MG63 (cell line): ENCODE measurements at places on chromosomes 11 and 22.

- DNase-seq = no peak
Measured at GRCh38 chr22:40202225-40202944, 24.7 kb downstream of the TNRC6B start.

DNA sequence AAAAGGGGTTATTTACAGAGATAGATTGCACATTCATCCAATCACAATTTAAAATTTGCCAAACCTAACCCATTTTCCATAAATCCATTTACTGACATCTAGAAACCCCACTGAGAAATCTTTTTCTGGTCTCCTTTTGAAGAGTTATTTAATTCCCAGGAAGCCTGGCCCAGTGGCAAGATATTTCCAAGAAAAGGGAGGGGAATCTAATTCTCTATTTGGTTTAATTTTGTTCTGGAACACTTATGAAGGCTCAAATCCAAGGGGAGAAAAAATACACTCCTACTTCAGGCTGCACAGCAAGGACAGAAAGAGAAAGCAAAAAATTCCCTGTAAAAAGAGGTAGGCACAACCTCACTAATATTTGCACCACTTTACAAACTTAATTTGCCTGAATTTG is 88.2 kb upstream of the LDLRAD3 start:
- DNase-seq = no peak

DNA sequence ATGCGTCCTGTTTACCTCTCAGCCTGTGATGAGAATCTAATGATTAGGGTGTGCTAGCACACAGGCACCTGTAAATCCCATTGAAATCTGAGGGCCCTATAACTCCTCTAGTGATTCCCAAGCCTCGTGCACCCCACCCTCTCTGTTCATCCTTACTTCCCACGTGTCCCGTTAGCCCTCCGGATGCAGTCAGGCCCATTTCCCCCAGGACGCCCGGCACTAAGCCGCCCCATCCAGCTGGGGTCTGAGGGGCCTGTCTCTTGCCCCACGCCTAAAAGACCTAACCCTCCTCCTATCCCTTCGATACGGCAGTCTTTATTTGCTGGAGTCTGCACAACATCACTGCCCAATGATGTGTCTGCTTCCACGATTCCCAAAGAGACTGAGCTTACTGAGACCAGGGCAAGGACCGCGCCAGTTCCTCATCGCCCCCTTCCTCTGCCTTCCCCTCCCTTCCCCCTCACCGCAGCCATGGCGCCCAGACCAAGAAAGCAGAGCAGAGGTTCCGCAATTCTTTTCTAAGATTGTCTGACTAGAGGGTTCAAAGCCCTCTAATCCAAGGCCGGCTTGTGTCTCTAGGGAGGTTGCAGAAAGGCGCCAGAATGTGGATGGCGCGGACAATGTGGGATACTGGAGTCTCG is 1.1 kb upstream of the FADS2 start:
- no peak for DNase-seq

DNA sequence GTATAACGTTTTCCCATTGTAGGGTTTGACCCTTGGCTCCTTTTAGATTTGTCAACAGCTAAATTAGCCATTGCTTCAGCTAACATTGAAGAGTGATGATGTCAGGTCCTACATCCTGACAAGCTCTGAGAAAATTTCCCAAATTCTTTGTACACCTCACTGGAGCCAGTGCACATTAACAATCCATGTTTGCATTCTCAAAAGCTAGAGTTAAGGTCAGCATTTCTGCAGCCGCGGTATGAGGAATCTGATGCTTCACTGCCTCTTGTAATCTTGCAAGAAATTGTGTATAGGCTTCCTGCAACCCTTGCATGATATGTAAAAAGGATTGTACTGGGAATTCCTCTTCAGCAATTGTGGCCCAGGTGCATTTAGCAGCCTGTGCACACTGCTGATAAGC is 33.1 kb upstream of the NCAM1 start:
- DNase-seq = no peak

DNA sequence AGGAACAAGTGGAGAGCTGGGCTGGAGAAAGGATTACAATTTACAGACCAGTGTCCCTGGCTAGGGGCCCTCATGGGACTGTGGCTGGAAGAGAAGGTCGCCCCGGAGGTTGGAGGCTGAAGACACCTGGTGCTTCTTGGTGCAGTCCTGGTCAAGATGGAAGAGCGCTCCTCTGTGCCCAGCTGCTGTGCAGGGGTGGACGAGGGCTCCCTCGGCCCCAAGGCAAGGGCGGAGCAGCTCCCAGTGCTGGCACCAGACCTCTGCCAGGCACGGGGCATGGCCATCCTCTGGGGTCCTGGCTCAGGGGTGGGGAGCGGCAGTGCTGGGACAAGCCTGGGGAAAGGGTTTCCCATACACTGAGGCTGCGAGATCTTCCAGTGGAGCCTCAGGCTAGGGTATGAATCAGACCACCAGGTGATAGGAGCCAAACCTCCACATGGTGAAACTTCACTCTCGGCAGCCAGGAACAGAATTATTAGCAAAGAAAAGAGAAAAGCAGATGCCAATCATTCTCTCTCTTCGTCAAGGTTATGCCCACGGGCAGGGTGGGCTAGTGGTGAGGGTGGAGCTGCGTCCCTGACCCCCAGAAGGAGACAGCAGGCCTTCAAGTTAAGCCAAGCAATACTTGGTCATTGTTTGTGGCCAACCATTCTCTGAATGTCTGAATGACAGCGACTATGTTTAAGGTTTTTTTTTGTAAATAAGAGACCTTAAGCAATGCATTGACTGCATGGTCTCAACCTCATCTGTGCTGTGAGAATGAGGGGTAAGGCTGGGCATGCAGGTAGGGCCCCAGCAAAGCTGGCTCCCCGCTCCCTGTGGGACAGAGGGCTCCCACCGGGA is 32.1 kb downstream of the PPM1F start:
- no peak for DNase-seq

- DNase-seq = no peak
Measured at GRCh38 chr11:6995703-6996102, 24.4 kb downstream of the ZNF214 start.

GRCh38 chr11:34846467-34846866 is 69.7 kb downstream of the APIP start:
- no peak for DNase-seq

DNA sequence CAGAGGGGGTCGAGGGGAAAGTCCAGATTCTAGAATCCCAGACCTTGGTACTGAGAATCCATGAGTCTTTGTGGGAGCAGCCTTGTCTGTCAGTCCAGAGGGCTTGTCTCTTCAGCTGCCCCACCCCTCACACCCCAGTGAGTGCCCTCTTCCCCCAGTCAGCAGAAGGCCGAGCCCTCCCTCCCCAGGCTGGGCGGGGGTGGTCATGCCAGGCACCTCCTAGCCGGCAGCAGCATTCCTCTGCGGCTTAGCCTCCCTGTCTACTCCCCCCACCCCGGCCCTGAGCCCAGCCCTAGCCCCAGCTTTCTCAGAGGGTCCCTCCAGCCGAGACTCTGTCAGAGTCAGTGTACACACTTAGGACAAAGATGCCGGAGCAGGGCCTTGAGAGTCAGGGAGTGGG is 4.6 kb downstream of the SOX10 start:
- DNase-seq = no peak

GRCh38 chr22:31891366-31892079 is 52.8 kb upstream of the YWHAH start:
- DNase-seq = peak; percentile 34

DNA sequence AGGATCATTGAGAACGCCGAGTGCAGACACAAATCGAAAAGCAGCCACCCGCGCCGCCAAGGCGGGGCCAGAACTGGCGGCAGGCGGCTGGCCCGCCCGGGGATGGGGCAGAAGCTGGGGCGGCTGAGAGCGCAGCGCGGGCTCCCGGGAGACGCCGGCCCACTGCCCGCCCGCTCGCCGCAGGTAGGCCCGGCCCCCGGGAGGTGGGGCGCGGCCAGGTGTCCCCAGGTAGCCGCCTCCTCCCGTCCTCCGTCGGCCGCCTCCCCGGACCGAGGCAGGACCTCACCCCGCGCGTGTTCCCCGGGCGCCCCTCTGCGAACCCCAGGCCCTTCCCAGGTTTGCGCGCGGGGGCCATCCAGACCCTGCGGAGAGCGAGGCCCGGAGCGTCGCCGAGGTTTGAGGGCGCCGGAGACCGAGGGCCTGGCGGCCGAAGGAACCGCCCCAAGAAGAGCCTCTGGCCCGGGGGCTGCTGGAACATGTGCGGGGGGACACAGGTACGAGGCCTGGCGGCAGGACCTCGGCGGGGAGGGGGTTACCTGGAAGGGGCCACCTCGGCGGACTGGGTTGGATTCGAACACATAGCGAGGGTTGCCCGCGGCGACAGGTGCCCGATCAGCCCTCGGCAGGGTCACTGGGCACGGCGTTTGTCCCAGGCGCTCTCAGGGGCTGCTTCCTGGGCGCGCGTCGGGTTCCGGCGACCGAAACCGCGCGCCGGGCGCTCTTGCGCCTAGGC is at the start of gene PRRG4:
PRRG4 (plus strand) TSS at position 248 of the 733 bp plus-strand sequence. CDS start 603 bp downstream, outside the sequence.
- peak; percentile 45 for DNase-seq

DNA sequence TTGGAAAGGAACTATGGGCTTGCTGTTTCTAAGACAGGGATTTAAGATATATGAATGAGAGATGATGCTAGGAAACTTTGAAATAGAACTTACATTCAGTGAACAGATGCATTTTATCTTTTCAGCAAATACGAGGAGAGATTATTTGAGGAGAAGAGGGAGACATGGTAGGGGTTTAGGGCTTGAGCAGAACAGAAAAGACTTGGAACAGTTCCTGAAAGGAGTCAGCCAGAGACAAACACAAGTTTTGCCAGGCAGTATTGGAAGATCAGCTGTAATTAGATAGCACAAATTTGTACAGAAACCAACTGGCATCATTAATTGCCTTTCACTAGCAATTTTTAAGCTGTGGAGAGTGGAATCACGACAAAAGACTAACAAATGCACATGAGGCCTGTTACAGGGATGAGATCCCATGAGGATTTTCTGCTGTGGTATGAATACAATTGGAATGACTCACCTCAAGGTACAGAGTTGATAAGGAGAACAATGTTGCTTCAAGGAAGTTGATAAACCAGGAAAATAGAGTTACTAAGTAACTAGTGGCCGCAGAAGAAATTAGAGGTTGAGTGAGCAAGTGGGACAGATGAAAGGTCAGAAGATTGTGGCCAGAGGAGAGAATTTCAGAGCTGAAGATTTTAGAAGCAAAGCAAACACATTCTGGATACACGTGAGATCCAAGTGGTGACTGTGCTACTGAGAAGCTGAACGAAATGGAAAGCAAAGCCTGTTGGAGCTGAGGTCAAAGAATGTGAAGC is 67.9 kb downstream of the CYB5R2 start:
- DNase-seq = no peak

DNA sequence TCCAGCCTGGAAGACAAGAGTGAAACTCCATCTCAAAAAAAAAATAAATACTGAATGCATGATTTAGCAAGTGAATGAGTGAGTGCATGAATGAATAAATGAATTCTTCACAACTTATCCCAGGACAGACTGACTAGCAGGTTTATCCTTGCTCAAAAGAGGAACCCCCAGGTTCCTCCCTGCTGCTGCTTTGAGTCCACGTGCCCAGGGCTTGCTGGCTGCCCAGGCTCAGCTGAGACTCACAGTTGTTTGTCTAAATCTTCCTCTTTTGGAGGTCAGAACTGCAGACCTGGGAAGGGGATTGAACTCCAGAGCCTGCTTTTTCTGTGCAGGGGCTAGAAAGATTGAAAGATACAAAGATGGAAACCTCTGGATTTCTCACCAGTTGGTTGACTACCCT is 117.4 kb upstream of the TMEM45B start:
- no peak for DNase-seq

- peak; percentile 84 for DNase-seq
Measured at GRCh38 chr22:24155627-24156140, 25.6 kb upstream of the SUSD2 start.

GRCh38 chr11:72807792-72808191 is 6.4 kb upstream of the ATG16L2 start:
- no peak for DNase-seq

- no peak for DNase-seq
Measured at GRCh38 chr11:121795174-121795573, 320.8 kb downstream of the BLID start.

GRCh38 chr11:71250523-71251150 is 1.7 kb downstream of the SHANK2 start:
- no peak for DNase-seq

GRCh38 chr11:126398296-126398695 is 42.8 kb downstream of the ST3GAL4 start:
- DNase-seq = no peak

- no peak for DNase-seq
Measured at GRCh38 chr11:36558571-36559413, 9.0 kb upstream of the RAG1 start.

DNA sequence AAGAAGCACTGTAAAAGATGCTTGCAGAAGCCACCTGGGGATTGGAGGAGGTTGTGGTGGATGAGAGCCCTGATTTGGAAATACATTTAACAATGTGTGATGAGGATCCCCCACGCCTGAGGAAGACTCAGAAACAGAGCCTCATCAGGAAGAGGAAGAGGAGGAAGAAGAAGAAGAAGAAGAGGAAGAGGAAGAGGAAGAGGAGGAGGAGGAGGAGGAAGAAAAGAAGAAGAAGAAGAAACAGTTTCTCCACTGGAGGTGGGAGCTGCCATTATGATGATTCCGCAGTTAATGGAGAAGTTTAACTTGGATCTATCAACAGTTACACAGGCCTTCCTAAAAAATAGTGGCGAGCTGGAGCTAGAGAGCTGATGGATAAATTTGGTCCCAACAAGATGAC is 50.1 kb downstream of the CECR2 start:
- no peak for DNase-seq

DNA sequence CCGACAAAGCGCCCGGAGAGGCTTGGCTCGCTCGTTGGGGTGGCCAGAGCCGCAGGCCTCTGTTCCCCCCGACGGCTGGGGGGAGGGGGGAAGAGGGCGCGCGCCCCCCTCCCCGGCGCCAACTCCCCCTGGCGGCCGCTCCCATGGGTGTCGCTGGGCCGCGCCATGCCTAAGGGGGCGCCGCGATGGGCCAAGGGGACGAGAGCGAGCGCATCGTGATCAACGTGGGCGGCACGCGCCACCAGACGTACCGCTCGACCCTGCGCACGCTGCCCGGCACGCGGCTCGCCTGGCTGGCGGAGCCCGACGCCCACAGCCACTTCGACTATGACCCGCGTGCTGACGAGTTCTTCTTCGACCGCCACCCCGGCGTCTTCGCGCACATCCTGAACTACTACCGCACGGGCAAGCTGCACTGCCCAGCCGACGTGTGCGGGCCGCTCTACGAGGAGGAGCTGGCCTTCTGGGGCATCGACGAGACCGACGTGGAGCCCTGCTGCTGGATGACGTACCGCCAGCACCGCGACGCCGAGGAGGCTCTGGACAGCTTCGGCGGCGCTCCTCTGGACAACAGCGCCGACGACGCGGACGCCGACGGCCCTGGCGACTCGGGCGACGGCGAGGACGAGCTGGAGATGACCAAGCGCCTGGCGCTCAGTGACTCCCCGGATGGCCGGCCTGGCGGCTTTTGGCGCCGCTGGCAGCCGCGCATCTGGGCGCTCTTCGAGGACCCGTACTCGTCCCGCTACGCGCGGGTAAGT is 1.4 kb downstream of the KCNC1 start:
- DNase-seq = no peak

- no peak for DNase-seq
Measured at GRCh38 chr11:45674481-45675190, 9.2 kb upstream of the CHST1 start.
